ENCODE measurements at places on chromosomes 11 and 22. TPM values are rescaled to one million over a fixed set of nuclear protein-coding genes. Genes with fewer than 3 reads are reported as not detected.

- DNase-seq = no peak
Measured at GRCh38 chr11:67408437-67409200, 4.7 kb downstream of the TBC1D10C start.

GRCh38 chr11:77418155-77418970 lies 55.5 kb downstream of the PAK1 start:
- DNase-seq = no peak

Gene OR52N4
- total RNA-seq = not detected

Gene NLRP14
- 0.10 TPM for total RNA-seq

Gene LRP5
- 58.6 TPM for total RNA-seq

DNA sequence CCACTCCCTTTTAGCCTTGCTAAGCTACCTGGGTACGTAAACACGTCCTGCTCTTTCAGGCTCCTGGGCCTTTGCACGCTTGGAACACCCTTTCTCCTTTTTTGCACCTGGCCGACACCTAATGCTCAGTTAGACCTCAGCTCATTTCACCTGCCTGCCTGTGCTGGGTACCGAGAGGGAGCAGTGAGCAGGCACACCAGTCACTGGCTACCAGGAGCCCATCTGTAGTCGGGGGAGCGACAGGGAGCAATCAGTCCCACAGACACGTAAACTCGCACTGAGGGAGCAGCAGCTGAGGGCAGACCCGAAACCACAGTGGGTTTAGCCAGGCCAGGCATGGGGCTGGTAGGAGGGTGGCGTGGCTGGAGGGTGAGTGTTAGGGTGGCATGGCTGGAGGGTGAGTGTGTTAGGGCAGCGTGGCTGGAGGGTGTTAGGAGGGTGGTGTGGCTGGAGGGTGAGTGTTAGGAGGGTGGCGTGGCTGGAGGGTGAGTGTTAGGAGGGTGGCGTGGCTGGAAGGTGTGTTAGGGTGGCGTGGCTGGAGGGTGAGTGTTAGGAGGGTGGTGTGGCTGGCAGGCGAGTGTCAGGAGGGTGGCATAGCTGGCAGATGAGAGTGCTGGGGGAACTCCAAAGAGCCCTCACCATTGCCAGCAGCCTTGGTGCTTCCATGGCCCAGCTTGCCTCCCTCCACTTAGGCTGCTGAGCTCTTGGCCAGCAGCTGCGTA lies 6.4 kb upstream of the GTSE1 start:
- no peak for DNase-seq

All from renal cortical epithelial cell (primary cell).